Activated T-cell treated with anti-CD3 and anti-CD28 coated beads for 24 hours (primary cell): ENCODE measurements at places on chromosomes 13 and 19.

- DNase-seq = no peak
These were observed 83.1 kb downstream of the ATP11A start for GRCh38 chr13:112772929-112773328.

GRCh38 chr19:7959211-7959610 is 15.7 kb upstream of the TIMM44 start:
- DNase-seq = no peak

DNA sequence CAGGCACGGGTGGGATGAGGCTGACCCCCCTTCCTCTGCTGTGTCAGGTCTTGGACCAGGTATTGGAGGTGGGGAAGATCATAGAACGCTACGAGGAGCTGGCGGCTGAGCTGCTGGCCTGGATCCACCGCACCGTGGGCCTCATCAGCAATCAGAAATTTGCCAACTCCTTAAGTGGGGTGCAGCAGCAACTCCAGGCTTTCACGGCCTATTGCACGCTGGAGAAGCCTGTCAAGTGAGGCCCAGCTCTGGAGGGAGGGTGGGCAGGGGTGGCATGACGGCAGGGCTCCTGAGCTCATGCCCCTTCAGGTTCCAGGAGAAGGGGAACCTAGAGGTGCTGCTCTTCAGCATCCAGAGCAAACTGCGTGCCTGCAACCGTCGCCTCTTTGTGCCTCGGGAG is 35.3 kb downstream of the SPTBN4 start:
- DNase-seq = no peak

DNA sequence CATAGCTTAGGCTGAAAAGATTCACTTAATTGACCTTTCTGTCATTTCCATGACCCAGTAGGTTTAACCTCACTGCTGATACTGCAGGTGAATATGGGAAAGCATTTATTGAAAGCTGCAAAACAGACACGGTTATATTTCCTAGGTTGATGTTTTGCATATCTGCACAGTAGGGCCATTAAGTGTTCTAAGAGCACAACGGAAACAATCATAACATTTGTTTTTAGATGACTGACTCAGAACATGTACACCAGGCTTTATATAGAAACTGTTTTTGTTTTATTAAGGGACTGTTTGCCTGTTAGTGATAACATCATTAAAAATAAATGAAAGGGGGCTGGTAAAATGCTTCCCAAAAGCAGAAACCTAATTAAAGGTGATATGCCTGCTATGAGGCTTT is 367.8 kb downstream of the DACH1 start:
- no peak for DNase-seq

- no peak for DNase-seq
These were observed 11.5 kb downstream of the TM6SF2 start for GRCh38 chr19:19261350-19262189.

GRCh38 chr13:106498158-106498557 is 37.3 kb downstream of the EFNB2 start:
- DNase-seq = no peak

DNA sequence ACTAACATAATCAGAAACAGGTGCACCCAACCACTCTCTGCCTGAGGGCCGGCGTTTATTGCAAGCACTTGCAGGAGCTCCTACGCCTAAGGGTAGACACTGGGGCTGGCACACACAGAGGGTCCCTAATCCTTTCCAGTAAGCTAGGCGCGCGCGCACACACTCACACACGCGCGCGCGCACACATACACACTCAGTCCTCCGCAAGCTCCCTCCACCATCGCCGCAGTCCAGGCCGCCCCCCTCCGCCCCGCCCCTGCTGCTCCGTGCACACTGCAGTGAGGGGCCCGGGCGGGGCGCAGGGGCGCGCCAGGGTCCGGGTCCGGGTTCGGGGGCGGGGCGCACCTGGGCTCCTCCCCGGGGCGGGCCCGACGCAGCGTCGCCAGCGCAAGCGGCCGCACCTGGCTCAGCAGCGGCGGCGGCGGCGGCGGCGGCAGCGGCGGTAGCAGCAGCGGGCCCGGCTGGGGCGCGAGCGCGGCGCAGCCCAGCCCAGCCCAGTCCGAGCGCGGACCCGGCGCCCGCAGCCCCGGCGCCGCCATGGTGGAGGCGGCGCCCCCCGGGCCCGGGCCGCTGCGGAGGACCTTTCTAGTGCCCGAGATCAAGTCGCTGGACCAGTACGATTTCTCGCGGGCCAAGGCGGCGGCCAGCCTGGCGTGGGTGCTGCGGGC is at the start of gene CAMSAP3:
Gene CAMSAP3 (plus strand): TSS at position 398 of the 668 bp plus-strand sequence. CDS start 140 bp downstream, at position 538.
- DNase-seq = peak; percentile 17

GRCh38 chr19:15331419-15332310 is 674 bp downstream of the BRD4 start:
- DNase-seq = peak; percentile 38

- DNase-seq = no peak
These were observed 3.8 kb downstream of the JAK3 start for GRCh38 chr19:17843908-17844490.

GRCh38 chr13:59880468-59880867 is 283.3 kb downstream of the DIAPH3 start:
- no peak for DNase-seq

- DNase-seq = no peak
These were observed 8.6 kb downstream of the CRLF1 start for GRCh38 chr19:18597809-18598660.

DNA sequence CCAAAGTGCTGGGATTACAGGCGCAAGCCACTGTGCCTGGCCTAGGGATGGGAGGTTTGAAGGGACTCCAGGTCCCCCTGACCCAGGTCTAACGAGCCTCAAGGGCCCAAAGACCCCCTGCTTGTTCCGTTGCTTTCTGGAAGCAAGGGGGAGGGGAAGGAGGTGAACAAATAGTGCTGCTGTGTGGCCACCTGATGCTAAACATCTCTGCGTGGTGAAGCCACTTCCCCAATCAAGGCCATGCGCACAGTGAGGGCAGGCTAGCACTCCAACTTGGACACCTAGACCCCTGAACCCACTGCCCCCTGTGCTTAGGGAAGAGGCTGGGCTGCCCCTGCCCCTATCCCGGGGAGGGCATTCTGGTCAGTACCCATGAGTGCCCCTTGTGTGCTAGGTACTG is 24.0 kb downstream of the CARM1 start:
- no peak for DNase-seq

GRCh38 chr13:78437781-78438180 is 165.6 kb downstream of the POU4F1 start:
- DNase-seq = no peak

DNA sequence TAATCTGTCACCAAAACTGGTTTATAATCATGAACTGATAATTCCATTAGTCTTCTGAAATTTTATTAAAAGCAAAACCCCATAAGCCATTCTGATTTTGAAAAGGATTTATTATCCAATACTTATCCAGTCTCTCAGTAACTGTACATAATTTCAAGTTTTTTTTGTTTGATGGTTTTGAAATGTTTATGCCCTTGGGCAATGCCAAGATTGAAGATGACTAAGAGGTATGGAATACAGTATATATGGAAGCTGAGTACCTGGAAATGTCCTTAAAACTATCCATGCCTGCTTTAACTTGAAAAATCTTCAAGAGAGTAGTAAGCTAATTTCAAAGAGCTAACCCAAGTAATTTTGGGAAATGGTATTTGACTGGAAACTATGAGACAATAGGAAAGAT is 1.8 kb upstream of the NEK5 start:
- DNase-seq = no peak

GRCh38 chr13:113996081-113996911 is 22.4 kb upstream of the C13orf46 start:
- DNase-seq = no peak

GRCh38 chr13:106596275-106596937 is 28.5 kb upstream of the ARGLU1 start:
- no peak for DNase-seq

- no peak for DNase-seq
These were observed 7.7 kb upstream of the ONECUT3 start for GRCh38 chr19:1745589-1746031.

DNA sequence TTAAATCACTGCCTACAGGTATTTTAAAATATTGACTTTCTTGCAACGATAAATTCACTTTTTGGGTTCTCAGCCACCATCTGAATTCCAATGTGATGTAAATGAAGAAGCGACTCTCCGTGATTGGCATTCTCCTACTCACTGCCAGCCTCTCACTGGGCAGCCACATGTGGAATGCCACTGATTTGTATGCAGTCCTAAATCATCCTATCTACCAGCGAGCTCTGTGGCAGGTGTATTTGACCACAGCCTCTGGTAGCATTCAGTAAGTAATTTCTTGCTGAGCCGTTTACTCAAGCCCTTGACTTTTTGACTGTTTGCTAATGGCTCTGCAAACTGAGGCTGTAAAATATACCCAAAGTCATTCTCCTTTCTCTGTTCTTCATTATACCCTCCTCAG is 559.0 kb upstream of the SLC10A2 start:
- no peak for DNase-seq

GRCh38 chr13:104008541-104009435 is 942.6 kb upstream of the SLC10A2 start:
- DNase-seq = no peak

DNA sequence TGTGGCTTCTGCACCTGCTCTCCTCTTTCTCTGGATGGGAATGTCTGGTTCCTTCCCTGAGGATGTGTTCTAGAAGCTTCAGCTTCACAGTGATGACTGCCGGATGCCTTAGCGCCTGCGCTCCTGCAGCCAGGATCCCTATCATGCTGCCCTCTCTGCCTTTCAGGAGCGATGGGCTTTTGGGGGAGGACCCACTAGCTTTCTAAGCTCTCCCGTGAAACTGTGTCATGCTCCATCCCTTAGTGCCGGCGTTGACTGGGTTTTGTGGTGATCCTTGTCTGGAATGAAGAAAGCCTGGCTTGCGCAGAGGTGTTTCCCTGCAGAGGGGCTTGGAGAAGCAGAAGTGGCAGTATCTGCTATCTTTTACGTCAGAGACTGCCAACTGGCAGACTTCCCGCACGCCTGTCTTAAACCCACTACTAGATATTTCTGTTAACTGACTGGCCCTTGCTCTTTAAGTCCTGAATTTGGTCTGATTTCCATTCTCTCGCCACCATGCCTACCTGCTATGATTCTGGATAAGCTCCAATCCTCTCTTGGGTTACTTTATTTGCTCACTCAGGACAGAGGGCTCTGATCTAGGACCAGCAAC is 3.8 kb upstream of the KMT2B start:
- no peak for DNase-seq

DNA sequence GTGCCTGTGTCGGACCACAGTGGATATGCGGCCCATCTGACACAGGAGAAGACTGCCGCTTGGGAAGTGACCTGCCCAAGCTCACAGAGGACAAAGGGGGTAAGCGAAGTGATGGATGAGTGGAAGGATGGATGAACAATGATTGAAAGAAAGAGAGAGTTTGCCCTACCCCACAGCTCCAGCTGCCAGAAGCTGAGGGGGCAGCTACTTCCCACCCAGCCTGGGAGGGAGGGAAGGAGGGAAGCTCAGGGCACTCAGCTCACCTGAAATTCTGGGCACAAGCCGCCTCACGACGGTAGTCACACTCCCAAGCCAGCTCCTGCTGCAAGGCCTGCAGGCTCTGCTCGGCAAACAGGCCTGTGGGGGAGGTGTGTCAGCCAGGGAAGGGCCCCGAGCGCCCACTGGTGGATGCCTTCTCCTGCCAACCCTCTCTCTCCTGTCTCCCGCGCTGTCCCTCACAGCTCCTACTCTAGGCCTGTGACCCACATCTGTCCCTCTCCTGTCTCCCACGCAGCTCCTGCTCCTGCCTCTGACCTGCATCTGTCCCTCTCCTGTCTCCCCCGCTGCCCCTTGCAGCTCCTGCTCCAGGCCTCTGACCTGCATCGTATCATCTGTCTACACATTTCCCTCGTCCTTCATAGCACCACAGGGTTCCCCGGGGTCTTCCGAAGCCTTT is 12.0 kb upstream of the NUMBL start:
- DNase-seq = no peak

GRCh38 chr19:34560229-34560628 is 78.7 kb downstream of the WTIP start:
- no peak for DNase-seq

DNA sequence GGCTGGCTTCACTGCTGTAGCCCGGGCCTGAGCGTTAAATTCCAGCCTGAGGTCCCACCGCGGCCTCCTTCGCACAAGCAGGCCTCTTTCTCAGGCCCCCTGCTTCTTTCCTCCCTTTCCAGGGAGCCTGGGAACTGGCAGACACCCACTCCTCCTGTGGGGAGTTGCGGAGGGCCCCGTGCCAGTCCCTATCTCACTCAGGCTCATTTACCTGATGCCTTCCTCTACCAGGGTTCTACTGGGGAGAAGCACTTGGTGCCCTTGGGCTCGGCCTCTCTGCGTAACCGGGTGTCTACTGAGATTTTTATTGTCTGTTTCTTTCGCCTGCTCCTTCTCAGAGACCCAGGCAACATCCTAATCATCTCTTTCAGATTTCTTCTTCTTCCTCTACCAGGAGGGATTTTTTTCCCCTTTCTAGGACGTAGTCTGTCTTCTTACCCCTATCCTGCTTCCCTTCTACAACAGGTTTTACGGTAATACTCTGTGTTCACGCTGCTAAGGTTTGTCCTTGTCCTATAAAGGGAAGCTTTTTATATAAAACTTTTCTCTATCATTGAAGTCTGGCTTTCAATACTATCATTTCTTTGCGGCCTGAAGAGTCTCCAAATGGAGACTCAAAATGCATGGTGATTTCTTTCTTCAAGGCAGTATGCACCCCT is 135.4 kb upstream of the GPR12 start:
- DNase-seq = no peak

GRCh38 chr13:98312606-98313005 is 135.5 kb upstream of the RNF113B start:
- DNase-seq = no peak

DNA sequence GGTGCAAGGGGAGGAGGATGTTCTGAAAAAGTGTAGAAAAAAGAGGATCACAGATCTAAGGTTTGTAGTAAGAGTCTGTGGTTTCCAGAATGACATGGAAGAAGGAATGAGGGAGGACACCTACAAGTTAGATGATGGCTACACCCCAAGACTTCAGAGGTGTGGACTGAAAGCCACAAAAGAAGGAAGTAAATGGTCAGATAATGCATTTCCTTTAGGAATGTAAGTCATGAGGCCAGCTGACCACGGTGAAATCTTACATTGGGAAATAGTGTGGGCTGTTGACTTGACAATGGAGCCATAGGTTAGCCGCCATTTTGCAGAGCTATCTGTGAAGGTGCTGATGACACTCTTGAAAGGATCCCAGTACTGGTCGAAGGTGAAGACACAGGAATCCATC is 25.3 kb upstream of the FBXO27 start:
- no peak for DNase-seq

GRCh38 chr13:85806553-85807175 is 7.4 kb upstream of the SLITRK6 start:
- no peak for DNase-seq

GRCh38 chr19:49887665-49888509 is 8.8 kb downstream of the IL4I1 start:
- no peak for DNase-seq

GRCh38 chr13:40508127-40508526 is 158.3 kb downstream of the FOXO1 start:
- DNase-seq = no peak
